Activated naive CD8-positive, alpha-beta T cell treated with anti-CD3 and anti-CD28 coated beads, Interleukin-2, amount 50 U/mL, for 24 hours (primary cell): ENCODE measurements at places on chromosomes 3 and 15.
A peak's percentile ranks its signal among the peaks of the same experiment; 100 is the strongest.

DNA sequence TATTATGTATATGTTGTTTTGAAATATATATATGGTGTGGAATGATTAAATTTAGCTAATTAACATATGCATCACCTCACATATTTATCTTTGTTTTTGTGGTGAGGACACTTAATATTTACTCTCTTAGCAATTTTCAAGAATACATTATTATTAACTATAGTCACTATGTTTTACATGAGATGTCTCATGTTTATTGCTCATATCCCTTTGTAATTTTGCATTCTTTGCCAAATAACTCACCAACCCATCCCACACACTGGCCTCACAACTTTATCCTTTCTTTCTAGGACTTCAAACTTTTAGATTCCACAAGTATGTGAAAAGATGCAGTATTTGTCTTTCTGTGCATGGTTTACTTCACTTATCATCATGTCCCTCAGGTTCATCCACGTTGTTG, 950.2 kb upstream of the CADM2 start:
- H3K27ac ChIP-seq, result no peak overlapping the region
- H3K4me1 ChIP-seq, result no peaks in the 10 kb centered on the region
- no peak for DNase-seq
- no peaks in the 10 kb centered on the region for H3K36me3 ChIP-seq
- no peak overlapping the region for H3K4me3 ChIP-seq
- H3K27me3 ChIP-seq, result no peaks in the 10 kb centered on the region

DNA sequence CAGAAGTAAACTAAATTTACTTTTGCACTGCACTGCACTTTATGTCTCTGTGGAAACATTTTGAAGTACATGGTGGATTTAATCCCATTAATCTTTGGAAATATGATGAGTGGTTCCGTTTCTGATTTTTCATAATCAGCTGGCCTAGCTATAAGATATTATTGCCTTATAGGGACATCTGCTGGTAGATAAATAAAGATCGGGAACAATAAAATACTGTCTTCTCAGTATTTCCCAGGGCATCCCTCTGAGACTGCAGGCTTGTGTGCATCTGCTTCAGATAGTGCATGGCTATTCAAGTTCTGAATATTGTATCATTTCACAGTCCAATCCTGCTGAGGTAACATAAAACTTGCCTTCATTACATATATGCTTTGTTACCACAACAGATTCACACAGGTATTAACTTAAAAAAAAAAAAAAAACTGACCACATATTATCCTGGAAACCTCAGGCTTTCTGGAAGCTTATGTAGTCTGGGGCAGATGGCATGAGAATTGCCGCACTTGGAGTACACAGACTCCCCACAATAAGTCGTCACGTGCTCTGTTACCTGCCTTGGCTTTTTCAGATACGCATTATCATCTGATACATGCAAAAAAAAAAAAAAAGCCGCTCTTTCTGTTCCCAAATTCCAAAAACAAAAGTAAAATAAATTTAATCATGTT, 330.8 kb upstream of the AGTR1 start:
- no peaks in the 10 kb centered on the region for H3K4me1 ChIP-seq
- no peaks in the 10 kb centered on the region for H3K27me3 ChIP-seq
- H3K27ac ChIP-seq, result no peak overlapping the region
- no peak overlapping the region for H3K4me3 ChIP-seq

DNA sequence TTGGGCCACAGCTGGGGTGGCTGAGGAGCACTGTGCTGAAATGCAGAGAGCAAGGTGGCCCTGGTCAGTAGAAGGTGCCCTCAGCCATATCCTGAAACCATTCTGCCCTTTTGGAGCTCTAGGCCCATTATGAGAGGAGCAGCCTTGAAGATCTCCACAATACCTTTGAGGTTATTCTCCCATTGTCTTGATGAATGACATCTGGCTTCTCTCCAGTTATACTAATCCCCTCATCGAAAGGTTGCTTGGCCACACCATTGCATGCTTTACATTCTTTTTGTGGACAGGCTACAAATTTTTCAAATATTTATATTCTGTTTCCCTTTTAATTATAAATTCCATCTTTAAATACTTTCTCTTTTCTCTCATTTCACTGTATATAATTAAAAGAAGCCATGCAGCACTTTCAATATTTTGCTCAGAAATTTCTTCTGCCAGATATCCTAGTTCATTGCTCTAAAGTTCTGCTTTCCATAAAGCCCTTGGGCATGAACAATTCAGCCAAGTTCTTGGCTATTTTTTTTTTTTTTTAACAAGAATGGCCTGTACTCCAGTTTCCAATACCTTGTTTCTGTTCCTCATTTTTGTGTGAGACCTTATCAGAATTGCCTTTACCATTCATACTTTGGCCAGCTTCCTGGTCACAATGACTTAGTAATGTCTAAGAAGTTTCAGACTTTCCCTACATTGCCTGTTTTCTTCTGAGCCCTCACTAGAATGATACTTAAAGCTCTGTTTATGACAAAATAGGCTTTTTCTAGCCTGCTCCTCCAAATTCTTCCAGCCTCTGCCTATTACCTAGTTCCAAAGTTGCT, 138.9 kb upstream of the SGO1 start:
- no peaks in the 10 kb centered on the region for H3K36me3 ChIP-seq
- H3K27me3 ChIP-seq, result no peaks in the 10 kb centered on the region
- H3K4me1 ChIP-seq, result no peaks in the 10 kb centered on the region

GRCh38 chr3:187758318-187758955, 13.2 kb upstream of the BCL6 start:
- no peak overlapping the region for H3K27ac ChIP-seq
- peaks cover 6% of the 10 kb centered on the region for H3K27me3 ChIP-seq
- peaks cover 4% of the 10 kb centered on the region for H3K4me1 ChIP-seq
- no peak for DNase-seq

- H3K4me3 ChIP-seq, result no peak overlapping the region
- H3K27me3 ChIP-seq, result peaks cover 23% of the 10 kb centered on the region
- H3K36me3 ChIP-seq, result no peaks in the 10 kb centered on the region
- DNase-seq, result no peak
These were observed 9.4 kb downstream of the DAZL start for GRCh38 chr3:16595778-16596177.

DNA sequence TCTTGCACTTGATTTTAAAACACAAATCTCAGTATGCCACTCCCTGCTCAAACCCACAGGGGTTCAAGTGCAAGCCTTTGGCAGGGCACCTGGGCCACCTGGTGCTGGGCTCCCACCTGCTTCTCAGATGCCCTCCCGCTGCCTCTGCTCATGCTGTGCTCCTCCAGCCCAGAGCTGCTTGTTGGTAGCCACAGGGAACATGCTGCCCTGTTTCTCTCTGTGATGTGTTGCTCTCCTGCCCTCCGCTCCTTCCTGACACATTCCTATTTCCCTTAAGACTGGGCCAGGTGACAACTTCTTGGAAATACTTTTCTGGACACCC, 27.1 kb upstream of the KY start:
- no peak for DNase-seq
- peaks cover 9% of the 10 kb centered on the region for H3K36me3 ChIP-seq
- no peaks in the 10 kb centered on the region for H3K4me1 ChIP-seq
- no peak overlapping the region for H3K4me3 ChIP-seq

DNA sequence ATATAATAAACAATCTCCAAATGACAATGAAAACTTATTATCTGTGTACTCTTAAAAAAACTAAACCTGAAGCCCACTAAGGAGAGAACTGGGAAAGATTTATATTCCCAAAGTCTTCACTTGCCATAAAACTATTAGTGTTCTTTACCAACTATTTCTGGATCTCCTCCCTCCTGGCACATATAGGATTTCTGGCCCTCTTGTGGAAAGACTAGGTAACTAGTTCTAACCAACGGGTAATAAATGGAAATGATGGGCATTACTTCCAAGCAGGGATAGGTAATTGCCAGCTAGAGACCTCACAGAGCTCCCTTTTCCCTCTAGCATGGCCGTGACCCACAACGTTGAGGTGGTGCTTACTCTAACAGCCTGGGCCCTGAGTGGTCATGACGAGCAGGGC, 110.1 kb downstream of the DNAH12 start:
- H3K36me3 ChIP-seq, result no peaks in the 10 kb centered on the region
- no peak for DNase-seq
- H3K4me1 ChIP-seq, result no peaks in the 10 kb centered on the region
- H3K27me3 ChIP-seq, result peaks cover 2% of the 10 kb centered on the region

GRCh38 chr3:104461431-104461830, 905.3 kb upstream of the ALCAM start:
- no peak overlapping the region for H3K4me3 ChIP-seq
- H3K4me1 ChIP-seq, result no peaks in the 10 kb centered on the region
- no peak for DNase-seq
- H3K27me3 ChIP-seq, result no peaks in the 10 kb centered on the region

DNA sequence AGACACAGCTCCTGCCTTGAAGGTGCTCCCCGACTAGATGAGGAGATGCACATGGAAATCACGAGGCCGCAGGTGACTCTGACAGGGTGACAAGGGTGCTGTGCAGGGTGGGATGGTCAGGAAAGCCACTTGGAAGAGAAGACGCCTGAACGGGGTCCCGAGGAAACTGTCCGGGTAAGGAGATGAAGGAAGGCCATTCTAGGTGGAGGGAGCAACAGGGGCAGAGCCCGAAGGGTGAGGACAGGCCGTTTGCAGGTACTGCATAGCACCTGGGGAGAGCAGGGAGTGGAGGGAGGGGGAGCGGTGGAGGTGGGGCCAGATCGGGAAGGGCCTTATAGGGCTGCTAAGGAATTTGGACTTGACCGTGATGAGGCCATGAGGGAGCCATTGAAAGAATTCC, 105.6 kb upstream of the DLG1 start:
- no peaks in the 10 kb centered on the region for H3K36me3 ChIP-seq
- no peak overlapping the region for H3K4me3 ChIP-seq
- DNase-seq, result no peak
- peaks cover 3% of the 10 kb centered on the region for H3K4me1 ChIP-seq
- no peak overlapping the region for H3K27ac ChIP-seq

DNA sequence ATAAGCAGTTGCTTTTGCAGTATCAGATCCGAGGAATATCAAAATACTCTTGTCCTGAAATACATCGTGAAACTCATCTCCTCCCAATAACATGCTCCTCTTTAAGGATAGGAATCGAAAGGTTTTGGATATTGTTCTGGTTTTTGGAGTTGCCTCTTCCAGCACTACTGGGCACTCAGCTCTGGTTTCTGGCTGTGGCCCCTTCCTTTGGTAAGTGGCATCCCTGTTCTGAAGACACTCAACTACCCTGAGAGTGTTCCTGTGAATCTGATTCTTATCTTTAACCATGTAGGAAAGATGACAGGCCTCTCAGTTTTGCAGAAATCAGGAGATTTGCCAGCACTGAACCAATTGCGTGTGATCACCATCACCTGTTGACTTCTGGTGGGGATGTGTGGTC, 327.5 kb upstream of the TBL1XR1 start:
- H3K27me3 ChIP-seq, result no peaks in the 10 kb centered on the region
- peaks cover 23% of the 10 kb centered on the region for H3K4me1 ChIP-seq
- peaks cover 2% of the 10 kb centered on the region for H3K36me3 ChIP-seq

- DNase-seq, result no peak
- peaks cover 33% of the 10 kb centered on the region for H3K36me3 ChIP-seq
- H3K4me1 ChIP-seq, result peaks cover 15% of the 10 kb centered on the region
- H3K27me3 ChIP-seq, result no peaks in the 10 kb centered on the region
These were observed 129.5 kb downstream of the PLCL2 start for GRCh38 chr3:17014284-17014683.

- H3K27me3 ChIP-seq, result no peaks in the 10 kb centered on the region
- H3K4me1 ChIP-seq, result no peaks in the 10 kb centered on the region
- no peak overlapping the region for H3K27ac ChIP-seq
- H3K36me3 ChIP-seq, result no peaks in the 10 kb centered on the region
- no peak overlapping the region for H3K4me3 ChIP-seq
These were observed 21.8 kb upstream of the RBP1 start for GRCh38 chr3:139561255-139561817.

- H3K27me3 ChIP-seq, result no peaks in the 10 kb centered on the region
- H3K27ac ChIP-seq, result peak overlapping the region; percentile 89
- H3K4me3 ChIP-seq, result peak overlapping the region; percentile 90
- no peak for DNase-seq
These were observed 452 bp downstream of the BBX start for GRCh38 chr3:107523289-107523538.

- no peaks in the 10 kb centered on the region for H3K36me3 ChIP-seq
- DNase-seq, result no peak
- no peak overlapping the region for H3K27ac ChIP-seq
- no peak overlapping the region for H3K4me3 ChIP-seq
These were observed 8.6 kb upstream of the TIPIN start for GRCh38 chr15:66364944-66365528.

DNA sequence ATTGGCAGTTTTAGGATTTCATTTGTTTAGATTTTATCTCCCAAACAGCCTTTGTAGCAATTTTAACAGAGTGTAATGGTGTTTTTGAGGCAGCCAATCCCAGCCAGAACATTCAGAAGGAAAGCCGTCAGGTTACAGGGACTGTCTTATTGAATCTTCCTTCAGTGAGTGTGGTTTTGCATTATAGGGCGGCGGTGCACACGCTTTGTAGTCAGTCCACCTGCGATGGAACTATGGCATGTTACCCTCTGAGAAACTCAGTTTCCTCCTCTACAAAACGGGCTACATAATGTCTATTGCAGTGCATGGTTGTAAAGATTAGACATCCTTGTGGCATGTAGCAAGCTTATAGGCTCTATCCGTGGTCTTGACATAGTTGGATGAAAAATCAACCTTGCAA, 1.0 kb downstream of the LRRC28 start:
- peak overlapping the region; percentile 91 for H3K4me3 ChIP-seq
- no peak for DNase-seq
- peaks cover 30% of the 10 kb centered on the region for H3K4me1 ChIP-seq
- no peaks in the 10 kb centered on the region for H3K27me3 ChIP-seq
- H3K36me3 ChIP-seq, result peaks cover 9% of the 10 kb centered on the region

DNA sequence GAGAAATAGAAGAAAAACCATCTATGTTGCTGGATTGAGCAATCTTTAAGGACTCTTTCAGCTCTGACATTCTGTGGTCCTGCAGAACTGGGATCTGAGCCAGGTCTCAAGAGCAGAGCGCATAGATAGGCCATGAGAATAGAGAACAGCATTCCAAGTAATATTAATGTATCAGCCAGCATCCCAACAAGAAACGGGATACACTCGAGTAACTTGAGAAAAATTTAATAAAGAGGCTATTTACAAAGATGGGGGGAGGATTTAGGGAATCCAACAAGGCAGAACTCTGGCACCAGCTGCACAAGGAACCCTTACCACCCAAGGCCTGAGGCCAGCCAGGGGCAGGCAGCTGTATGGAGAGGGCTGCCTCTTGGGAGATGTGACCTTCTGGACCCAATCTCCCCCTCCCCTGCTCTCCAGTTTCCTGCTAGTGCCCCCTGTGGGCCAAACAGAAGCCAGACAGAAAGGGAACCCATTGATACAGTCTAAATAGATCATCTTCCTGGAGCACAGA, 8.2 kb downstream of the TMOD2 start:
- H3K36me3 ChIP-seq, result no peaks in the 10 kb centered on the region
- no peaks in the 10 kb centered on the region for H3K27me3 ChIP-seq
- DNase-seq, result no peak
